ENCODE measurements at places on chromosomes 11 and 22.

- no peak for DNase-seq
Observed at GRCh38 chr22:27866135-27867084, 52.6 kb downstream of the PITPNB start.

DNA sequence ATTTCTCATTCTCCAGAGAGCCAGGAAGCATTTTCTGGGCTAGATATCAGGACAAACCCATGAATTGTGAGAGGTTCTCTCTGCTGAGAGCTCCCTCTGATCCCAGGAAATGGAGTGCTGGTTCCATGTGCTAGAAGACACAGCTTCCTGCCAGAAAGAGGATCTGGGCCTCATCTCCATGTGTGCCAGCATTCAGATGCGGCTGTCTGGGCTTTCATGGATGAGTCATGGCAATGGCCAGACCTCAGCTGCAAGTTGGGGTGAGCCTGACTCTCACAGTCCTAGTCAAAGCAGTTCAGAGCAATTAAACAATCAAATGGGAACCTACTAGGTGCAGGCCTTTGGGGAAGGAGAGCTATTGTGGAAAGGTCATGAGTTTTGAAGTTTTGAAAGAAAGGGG is 82.3 kb upstream of the EED start:
- no peak for DNase-seq

GRCh38 chr11:60914633-60915247 is 782 bp downstream of the TMEM109 start:
- DNase-seq, result no peak

- DNase-seq, result no peak
Observed at GRCh38 chr11:133992121-133992520, 35.4 kb upstream of the IGSF9B start.

DNA sequence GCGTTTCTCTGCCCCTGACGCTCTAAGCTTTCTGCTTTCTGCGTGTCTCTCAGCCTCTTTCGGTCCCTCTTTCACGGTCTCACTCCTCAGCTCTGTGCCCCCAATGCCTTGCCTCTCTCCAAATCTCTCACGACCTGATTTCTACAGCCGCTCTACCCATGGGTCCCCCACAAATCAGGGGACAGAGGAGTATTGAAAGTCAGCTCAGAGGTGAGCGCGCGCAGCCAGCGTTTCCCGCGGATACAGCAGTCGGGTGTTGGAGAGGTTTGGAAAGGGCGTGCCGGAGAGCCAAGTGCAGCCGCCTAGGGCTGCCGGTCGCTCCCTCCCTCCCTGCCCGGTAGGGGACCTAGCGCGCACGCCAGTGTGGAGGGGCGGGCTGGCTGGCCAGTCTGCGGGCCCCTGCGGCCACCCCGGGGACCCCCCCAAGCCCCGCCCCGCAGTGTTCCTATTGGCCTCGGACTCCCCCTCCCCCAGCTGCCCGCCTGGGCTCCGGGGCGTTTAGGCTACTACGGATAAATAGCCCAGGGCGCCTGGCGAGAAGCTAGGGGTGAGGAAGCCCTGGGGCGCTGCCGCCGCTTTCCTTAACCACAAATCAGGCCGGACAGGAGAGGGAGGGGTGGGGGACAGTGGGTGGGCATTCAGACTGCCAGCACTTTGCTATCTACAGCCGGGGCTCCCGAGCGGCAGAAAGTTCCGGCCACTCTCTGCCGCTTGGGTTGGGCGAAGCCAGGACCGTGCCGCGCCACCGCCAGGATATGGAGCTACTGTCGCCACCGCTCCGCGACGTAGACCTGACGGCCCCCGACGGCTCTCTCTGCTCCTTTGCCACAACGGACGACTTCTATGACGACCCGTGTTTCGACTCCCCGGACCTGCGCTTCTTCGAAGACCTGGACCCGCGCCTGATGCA is at the start of gene MYOD1:
Gene MYOD1 (plus strand): TSS at position 544 of the 910 bp plus-strand sequence. CDS start 212 bp downstream, at position 756.
- no peak for DNase-seq

DNA sequence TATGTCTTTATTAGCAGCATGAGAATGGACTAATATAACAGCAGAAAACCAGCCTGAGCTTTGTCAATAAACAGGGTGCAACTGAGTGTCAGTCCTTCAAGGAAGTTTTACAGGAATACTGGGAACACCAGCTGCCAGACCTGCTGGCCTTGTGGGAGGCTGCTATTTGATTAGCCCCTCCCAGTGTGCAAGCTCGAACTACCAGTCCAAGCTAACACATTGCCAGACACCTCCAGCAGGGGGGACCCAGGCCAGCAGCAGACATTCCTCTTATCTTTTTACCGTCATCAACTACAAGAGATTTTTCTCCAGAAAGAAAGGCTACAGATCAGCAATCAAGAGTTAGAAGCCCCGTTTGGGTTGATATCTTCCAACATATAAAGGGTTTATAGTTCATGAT is 942.8 kb upstream of the TENM4 start:
- no peak for DNase-seq

- DNase-seq, result no peak
Observed at GRCh38 chr11:68942751-68943271, 38.0 kb downstream of the MRGPRD start.

GRCh38 chr22:46849101-46849500 is 86.7 kb downstream of the TBC1D22A start:
- no peak for DNase-seq

GRCh38 chr22:39661501-39661841 is 90.9 kb downstream of the CACNA1I start:
- no peak for DNase-seq

DNA sequence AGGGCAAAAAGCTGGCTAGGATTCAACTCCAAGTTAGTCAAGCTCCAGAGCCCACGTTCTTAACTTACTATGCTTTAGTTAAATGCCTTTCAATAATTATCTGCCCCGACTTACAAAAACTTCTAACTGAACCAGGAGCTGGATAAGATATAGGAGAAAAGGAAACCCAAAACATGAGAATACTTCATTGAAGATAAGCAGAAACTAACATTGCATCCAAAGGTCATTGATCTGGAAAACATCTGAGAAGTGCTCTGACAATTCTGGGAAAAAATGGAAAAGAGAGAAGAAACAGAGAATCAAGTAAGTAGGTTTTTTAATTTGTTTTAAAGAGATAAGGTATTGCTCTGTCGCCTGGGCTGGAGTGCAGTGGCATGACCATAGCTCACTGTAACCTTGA is 27.2 kb downstream of the ACAT1 start:
- DNase-seq, result no peak

GRCh38 chr22:46829941-46830715 is 67.7 kb downstream of the TBC1D22A start:
- DNase-seq, result no peak

GRCh38 chr22:19048531-19048930 is 73.7 kb downstream of the DGCR2 start:
- no peak for DNase-seq

GRCh38 chr11:70522593-70523311 is 124.4 kb downstream of the CTTN start:
- no peak for DNase-seq

DNA sequence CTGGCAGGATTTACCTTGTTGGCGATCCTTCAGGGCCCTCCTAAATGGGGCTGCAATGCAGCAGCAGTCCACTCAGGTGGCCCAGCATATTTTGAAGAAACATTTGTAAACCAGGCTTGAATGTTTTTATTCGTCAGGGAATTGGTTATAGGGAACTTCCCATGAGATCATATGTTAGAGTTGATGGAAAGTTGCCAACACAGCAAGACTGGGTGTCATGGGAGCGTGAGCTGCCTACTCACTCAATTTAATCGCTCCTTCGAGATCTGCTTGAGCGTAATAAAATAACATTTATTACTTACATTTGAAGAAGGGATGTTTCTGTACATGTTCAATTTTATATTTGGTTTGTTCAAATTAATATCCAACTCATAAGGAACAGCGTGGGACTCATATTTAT is 19.4 kb downstream of the OR2AT4 start:
- no peak for DNase-seq

DNA sequence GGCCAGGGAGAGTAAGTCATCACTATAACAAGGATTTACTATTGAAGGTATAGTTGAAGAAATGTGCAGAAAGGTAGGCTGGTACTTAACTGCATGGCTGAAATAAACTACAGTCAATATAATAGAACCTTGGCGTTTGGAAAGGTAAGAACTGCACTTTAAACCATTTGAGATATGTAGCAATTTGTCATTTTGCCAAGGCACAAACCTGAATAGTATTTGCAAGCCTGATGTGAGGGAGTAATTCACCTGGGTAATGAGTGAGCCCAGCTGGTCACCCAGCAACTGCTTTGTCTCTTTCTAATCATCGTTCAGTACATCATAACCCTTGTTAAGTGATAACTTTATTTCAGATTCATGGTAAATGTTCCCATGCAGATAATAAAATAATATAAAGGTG is 62.3 kb upstream of the SCUBE2 start:
- DNase-seq, result no peak

DNA sequence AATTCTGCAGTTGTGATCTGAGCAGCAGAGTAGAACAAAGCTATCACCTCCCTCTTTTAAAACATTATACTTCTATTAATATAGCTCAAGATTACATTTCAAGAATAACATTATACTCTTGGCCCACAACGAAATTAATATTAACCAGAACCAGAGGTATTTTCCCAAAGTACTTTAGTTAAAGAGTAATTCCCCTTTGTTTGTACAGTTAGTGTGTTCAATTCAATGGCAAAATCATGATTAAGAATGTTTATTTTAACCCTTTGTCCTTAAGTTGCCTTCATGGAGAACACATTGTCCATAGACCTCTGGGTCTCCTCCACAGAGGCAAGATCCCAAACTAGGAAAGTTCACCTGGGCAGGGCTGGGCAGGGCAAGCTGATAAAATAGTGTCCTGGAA is 88.0 kb upstream of the CSNK2A3 start:
- DNase-seq, result no peak

- no peak for DNase-seq
Observed at GRCh38 chr11:78323363-78323762, 94.3 kb downstream of the GAB2 start.

DNA sequence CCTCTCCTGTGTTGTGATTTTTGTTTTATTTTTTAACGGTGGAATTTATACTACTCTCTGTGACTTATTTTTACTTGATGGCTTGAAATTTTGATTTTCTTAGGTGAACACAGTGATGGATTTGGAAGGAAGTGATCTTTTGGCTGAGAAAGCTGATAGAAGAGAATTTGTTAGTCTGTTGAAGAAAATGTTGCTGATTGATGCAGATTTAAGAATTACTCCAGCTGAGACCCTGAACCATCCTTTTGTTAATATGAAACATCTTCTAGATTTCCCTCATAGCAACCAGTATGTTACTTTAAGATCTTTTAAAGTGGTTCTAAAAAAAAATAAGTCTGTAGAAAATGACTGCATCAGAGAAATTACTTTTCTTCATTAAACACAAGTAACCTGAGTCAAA is 82.1 kb downstream of the HIPK3 start:
- no peak for DNase-seq

DNA sequence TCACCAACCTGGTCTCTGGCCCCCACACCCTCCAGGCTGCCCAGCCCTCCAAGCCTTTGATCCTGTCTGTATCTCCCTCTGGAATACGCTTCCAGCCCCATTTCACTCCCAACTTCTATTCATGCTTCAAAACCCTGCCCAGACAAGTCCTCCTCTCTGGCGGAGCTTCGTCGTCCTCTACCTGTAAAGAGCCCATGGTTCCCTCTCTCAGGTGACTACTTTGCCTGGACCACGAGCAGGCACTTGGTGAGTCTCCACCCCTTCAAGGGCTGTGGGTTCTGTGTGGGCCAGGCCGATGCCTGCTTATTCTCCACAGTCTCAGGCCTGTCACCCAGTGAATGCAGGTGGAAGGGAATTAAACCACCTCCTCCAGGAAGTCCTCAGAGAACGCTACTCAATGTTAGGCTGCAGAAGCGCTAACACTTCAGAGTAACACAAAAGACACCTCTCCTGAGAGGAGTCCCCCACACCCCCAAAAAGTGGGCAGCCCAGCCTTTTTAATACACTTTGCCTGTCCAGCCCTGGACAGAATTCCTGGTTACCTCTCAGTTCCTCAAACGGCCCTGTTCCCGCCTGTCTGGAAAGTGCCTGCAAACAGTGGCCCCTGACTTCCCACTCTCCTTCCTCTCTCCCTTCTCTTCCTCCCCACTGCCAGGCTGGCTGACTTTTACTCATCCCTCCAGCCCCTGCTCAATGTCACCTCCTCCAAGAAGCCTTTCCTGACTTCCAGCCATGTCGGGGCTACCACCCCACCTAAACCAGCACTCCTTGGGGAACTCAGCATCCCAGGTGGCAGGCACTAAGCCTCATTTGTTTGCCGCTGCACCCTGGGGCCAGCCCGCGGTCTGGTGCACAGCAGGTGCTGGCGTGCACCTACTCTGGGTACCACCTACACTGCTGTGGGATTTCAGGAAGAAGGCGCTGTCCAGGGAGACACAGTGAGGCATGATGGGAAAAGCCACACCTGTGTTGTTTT is 9.0 kb downstream of the RAC2 start:
- no peak for DNase-seq

GRCh38 chr22:25393121-25393805 is 171.2 kb upstream of the GRK3 start:
- DNase-seq, result no peak

DNA sequence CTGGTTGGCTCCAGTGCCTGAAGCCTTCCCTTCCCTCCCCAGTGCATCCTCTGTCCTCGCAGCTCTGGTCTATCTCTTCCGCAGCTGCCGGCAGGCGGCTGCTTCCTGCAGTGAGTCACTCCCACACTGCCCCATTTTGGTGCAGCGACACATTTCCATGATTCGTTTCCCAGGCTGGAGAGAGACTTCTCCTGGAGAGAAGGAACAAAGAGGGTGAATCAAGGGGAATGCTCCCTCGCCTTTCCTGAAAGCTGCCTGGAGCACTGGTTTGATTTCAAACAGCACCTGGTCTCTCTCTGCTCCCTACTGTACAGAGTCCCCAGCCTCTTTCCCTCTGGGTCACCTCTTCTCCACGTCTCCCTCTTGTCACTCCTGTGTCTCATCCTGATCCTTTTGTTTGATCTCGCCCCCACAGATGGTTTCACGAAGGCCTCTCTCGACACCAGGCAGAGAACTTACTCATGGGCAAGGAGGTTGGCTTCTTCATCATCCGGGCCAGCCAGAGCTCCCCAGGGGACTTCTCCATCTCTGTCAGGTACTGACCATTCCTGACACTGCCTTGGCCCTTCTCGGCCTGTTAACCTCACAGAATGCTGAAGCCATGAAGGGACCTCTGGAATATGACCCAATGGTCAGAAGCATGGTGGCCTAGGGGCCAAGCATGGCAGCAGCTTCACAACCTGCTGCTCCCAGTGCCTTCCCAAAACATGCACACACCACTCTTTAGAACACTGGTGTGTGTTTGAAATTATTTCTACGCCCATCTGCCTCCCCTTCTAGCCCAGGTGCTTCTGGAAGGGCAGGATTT is at the start of gene TMA7B:
Gene TMA7B (plus strand): TSS at position 758 of the 808 bp plus-strand sequence. CDS start 3,978 bp downstream, outside the sequence.
- DNase-seq, result peak; percentile 16

- DNase-seq, result no peak
Observed at GRCh38 chr11:19508165-19508564, 204.5 kb upstream of the NAV2 start.

GRCh38 chr22:19519041-19519926 is 4.9 kb downstream of the CLDN5 start:
- DNase-seq, result no peak
